ENCODE measurements at places on chromosomes 4 and X.

GRCh38 chrX:5702890-5703289 lies 525.8 kb downstream of the NLGN4X start:
- DNase-seq, result no peak

GRCh38 chrX:10070714-10071436 lies 85.9 kb upstream of the CLCN4 start:
- DNase-seq, result no peak

- no peak for DNase-seq
Observed at GRCh38 chr4:146029939-146030710, 91.5 kb upstream of the ZNF827 start.

DNA sequence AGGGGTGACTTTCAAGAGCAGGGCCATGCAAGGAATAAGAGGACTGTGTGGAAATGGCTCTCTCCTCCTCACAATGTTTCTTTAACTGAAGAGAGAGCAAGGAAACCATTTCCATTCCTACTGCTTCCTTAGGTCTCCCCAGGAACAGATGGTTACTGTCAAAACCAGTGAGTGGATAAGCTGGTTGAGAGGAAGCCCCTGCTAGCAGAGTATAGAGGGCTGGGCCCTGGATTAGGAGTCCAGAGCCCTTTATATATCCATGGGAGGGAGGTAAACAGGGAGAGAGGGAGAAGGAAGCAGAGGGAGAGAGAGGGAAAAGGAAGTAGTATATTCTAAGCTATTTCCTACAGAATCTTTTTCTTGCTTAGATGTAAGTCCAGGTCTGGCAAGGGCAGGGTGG lies 43.8 kb upstream of the LAS1L start:
- no peak for DNase-seq

DNA sequence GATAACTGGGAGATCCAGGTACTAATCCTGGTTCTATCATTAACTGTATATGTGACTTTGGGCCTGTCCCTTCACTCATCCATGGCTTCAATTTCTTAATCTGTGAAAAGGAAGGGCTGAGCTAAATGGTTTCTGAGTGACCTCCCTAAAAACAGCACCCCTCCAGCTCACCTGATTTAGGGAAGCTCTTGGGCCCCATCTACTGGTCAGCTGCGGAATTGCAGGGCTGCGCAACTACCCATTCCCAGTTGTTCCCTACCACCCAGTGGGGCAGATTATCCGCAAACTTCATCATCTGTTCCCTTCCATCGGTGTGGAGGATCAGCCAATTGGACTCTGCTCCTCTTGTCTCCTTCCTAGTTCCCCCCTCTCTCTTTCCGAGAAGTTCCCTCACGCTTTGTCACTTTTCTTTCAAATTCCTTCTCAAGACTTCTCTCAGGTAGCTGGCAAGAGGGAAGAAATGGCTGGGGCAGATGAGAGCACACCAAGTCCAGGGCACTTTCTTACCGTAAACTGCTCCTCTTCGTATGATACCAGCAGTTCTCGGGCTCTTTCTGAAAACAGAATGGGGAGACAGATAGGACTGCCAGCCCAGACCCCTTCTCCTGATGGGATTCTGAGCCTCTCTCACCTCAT lies 5.8 kb downstream of the LAS1L start:
- peak; percentile 39 for DNase-seq

- peak; percentile 12 for DNase-seq
Observed at GRCh38 chrX:120264341-120264740, 13.7 kb downstream of the ZBTB33 start.

- no peak for DNase-seq
Observed at GRCh38 chr4:8332891-8333331, 63.4 kb downstream of the HTRA3 start.

DNA sequence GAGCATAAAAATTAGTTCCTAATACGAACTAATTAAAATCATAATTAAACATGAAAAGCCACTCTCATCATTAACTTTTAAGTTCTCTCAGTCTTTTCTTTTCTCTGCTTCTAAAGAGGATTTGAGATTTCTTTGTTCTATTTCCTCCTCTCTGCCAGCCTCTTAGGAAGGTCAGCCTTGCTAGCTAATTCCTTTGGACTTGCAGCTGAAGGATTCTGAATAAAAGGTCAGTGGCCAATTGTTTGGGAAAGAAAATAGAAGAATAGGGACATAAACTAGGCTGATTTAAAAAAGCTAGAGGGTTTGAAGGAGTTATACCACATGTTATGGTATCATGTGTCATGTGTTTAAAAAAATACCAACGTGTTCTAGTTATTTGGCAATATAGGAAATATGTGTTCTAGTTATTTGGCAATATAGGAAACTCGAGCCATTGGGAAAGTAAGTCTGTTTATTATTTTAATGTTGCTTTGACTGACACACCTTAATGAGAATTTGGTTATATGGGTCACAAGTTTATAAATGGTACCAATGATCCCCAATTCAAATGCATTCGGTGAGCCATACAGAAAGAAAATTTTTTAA lies 1668.7 kb upstream of the PCDH7 start:
- no peak for DNase-seq

DNA sequence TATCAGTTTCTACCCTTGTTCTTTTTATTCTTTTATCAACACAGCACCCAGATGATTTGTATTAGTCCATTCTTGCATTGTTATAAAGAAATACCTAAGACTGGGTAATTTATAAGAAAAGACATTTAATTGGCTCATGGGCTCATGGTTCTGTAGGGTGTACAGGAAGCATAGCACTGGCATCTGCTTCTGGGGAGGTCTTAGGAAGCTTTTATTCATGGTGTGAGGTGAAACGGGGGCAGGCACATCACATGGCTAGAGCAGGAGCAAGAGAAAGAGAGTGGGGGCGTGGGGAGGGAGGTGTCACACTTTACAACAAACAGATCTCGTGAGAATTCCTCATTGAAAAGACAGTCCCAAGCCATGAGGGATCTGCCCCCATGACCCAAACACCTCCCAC lies 285.3 kb downstream of the SMARCA1 start:
- no peak for DNase-seq

- no peak for DNase-seq
Observed at GRCh38 chrX:139725720-139726119, 17.8 kb upstream of the MCF2 start.

GRCh38 chrX:75623535-75623934 lies 100.7 kb upstream of the ZDHHC15 start:
- DNase-seq, result no peak

DNA sequence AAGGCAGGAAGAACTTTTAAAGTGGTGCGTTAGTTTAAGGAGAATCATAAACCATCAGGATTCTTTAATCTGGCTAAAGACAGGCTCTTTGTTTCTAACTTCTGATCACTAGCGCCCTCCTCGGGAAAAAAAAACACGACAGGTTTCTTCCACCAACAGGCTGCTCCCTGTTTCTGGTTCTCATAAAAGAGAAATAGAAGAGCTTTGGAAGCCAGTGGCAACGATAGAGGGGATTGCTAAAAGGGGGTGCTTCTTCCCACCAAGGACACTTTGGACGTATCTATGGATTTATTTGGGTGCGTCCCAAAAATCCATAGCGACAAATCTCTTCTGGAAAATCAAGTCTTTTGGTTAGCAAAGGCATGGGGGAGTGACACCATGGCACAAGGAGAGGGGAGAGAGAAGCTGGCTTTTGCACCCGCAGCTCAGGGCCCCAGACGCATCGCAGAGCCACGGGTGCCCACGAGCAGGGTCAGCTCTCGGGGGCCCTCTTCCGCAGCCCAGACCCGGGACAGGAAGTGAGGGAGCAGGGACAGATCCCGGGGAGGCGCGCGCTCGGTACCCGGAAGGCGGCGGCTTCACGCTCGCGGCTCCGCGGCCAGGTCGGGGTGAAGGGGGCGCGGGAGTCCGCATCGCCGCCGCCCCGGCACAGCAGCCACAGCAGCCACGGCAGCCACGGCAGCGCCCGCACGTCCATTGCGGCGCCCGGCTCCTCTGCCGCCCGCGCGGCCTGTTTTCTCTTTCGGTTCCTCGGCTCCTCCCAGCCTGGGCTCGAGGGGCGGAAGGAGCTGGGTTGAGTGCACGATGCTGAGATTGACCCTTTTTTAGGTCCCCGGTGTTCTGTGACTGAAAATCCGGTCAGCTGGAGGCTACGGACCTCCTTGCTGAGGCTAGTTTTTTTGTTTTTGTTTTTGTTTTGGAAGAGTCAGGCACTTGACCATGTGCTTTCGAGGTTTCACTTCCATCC lies at the start of gene CTSO:
Gene CTSO, minus strand, starts transcription at position 716 of the 967 bp plus-strand sequence. Its CDS starts 19 bp downstream, at position 697.
- peak; percentile 81 for DNase-seq

DNA sequence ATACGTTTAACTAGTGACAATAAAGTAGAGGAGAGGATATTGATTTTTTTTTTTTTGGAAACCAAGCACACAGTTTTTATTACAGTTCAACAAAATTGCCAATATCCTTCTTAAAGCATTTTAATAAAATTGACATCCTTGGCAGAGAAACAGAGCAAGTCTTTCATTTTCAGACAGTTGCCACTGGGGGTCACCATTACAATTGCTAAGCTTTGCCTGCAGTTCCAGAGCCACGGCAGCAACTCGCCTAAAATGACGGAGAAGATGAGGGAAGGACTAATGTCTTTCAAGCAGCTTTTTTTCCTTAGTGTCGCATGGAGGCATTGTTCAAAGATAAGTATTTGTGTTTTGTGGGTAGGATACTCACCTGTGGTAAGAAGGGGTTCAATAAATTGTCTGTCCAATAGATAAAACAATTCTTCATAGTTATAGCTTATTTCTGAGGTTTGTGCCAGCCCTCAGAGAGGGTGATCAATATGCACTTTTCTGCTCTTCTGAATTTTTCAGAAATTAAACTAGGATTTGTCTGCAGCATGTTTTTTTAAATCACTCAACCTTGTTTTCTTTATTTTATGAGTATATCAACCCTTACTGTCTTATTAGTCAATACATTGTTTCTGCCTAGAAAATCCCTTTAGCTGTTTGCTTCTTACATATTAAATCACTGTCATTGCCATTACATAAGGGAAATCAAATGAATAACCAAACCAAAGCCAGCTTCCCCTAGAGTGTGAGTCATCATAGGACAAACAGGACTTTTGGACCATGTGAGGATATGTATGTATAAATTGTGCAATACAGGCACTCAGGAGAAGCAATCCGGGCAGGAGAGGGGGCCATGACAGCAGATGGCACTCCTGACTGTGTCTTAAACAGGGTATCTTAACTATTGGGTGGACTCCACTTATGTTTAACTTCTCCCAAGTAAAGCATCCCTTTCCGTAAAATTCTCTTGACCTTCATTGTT lies 508.1 kb upstream of the ARX start:
- DNase-seq, result no peak

GRCh38 chr4:40992472-40993295 lies 221.7 kb downstream of the APBB2 start:
- peak; percentile 67 for DNase-seq

DNA sequence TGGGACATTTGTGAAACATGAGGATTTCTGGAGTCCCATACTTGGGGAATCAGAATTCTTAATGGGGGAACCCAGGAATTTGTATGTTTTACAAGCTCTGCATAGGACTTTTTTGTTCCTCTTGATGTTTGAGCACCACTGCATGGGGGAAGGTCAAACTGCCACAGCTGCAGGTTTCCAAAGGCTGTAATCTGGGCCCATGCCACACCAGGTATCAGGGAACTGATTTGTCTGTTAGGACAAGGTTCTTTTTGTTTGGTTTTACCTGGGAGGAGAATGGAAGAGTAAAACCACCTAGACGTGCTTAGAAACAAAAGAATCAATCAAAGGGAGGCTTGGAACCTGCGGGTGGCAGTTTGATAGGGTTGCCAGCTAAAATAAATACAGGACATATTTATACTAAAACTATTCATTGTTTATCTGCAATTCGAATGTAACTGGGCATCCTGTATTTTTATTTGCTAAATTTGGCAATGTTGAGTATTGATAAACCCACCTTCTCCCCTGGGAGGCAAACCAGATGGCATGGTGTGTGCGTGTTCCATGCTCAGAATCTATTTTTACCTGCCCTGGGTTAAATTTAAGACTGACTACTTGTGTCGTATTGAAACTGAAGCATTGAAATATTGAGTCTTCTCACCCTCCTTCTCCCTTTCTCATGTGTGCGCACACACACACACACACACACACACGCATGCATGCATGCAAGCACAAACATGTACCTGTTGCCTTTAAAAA lies 63.7 kb downstream of the TMEM164 start:
- DNase-seq, result no peak

GRCh38 chrX:84216406-84216805 lies 28.4 kb upstream of the RPS6KA6 start:
- no peak for DNase-seq

GRCh38 chrX:10076765-10077164 lies 80.0 kb upstream of the CLCN4 start:
- no peak for DNase-seq

DNA sequence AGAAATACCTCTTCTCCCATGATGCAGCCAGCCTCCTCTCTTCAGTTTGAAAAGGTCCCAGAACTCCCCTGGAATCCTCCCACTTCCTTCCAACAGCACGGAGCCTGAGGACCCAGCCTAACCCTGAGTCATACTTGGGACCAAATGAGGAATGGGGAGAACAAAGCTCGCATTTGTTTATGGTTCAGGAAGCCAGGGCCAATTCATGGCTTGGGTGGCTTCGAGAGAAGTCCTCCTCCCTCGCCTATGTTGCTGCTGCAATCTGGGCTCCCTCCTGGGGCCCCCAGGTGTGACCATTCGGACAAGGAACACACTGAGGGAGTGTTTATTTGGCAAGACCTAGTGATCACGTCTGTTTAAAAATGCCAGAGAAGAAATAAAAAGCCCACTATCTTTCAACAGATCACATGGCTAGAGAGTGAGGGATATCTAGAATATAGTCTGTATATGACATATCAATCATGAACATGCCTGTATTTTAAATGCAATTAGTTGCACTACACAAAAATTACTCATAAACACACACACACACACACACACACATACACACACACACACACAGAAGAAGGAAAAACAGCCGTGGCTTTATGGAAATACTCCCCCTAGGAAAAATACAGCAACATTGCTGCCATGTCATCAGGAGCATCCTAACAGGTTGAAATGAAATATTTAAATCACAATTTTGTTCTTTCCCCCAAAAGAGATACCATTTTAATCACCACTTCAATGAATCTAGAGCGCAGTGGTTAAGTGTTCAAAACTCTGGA lies 155.7 kb upstream of the MAP3K15 start:
- DNase-seq, result peak; percentile 91

GRCh38 chr4:103207673-103208072 lies 9.5 kb upstream of the CENPE start:
- peak; percentile 5 for DNase-seq

DNA sequence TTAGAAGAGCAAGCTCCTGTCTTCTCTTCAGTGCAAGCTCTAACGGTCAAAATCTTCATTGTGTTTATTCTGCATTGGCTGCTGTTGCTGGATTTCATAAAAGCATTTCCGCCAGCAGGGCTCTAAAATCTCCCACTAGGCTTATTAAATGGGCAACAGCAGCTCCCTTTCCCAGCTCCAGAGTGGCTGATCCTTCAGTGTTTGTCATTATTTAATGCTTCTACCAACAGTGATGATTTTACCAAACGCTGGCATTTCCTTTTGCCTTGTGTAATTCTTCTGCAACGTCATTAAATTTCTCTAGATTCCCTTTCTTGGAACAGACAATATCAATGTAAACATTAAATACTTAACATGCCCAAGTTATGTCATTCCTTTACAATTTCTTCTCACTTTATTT lies 20.1 kb downstream of the SLC7A11 start:
- peak; percentile 45 for DNase-seq

DNA sequence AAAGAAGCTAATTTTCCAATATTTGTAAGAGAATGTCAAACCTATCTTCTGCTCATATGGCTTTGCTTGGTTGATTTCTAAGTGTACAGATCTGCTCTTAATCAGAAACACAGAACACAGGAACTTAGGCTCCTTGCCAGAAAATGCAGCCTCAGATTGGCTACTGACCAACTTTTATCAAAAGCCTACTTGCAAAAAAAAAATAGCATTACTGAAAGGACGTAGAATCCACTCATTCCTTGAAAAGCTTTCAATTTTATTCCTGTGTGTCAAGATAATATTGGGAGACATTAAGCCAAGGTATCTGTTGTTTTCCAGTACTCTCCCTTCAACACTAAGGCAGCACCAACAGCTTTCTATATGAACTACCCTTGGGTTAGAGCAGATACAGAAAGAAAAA lies 127.6 kb upstream of the INTU start:
- DNase-seq, result peak; percentile 20

Data from M059J (cell line).